ENCODE measurements at places on chromosomes 16 and 17.

DNA sequence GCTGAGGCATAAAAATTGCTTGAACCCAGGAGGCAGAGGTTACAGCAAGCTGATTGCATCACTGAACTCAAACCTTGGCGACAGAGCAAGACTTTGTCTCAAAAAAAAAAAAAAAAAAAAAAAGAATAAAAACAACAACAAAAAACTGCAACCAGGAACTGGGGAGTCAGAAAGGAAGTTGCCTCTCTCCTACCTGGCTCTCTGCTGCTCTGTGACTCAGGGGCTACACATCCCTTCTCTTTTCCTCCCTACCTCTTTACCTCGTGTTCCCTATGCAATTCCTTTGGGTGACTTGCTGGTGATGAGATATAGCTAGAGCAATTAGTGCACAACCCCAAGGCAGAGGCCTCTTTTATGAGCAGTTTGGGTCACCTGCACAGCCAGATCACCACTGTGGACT is 95.9 kb downstream of the ABCC1 start:
- DNase-seq, result no peak

- DNase-seq, result peak; percentile 66
Observed at GRCh38 chr17:2222901-2223616, 80.5 kb downstream of the SMG6 start.

DNA sequence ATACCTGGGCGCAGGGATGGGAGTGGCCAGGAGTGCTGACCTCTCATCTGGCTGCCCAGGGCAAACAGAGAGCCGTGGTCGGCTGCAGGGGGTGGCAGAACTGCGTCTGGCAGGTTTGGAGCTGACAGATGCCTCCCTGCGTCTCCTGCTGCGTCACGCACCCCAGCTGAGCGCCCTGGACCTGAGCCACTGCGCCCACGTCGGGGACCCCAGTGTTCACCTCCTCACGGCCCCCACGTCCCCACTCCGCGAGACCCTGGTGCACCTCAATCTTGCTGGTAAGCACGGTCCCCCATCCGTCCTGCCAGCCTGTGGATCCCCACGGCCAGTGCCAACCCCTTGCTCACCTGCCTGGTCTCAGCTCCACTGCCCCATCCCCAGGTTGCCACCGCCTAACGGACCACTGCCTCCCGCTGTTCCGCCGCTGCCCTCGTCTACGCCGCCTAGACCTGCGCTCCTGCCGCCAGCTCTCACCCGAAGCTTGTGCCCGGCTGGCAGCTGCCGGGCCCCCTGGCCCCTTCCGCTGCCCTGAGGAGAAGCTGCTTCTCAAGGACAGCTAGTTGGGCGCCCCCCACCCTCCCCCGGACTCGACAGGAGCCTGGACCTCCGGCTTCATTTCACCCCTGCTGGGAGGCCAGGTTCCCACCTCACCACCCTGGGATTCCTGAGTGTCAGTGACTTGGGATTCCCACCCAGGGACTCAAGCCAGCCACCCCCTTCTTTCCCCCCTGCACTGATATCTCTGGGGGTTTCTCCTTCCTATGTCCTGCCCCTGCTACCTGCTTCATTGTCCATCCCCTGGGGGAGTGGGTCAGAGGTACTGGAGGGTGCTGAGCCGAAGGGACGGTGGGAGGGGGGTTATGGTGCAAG is 2.0 kb upstream of the ORAI3 start:
- DNase-seq, result peak; percentile 60

DNA sequence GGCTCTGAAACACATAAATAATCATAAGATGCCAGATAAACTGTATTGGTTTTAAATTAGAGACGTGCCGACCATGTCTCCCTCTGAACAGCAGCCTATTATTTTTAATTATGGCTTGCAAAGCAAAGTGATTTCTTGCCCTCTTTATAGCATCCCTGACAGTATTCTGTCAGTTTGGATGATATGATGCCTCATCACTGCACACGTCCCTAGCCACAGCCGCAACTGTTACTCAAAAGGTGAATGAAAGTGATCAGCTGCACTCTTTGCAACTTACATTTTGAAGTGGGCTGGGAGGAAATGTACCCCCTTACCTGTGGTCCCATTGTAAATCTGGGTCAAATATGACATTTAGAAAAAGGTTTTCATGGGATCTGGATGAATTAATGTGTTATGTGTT is 389.9 kb downstream of the MAF start:
- DNase-seq, result no peak

DNA sequence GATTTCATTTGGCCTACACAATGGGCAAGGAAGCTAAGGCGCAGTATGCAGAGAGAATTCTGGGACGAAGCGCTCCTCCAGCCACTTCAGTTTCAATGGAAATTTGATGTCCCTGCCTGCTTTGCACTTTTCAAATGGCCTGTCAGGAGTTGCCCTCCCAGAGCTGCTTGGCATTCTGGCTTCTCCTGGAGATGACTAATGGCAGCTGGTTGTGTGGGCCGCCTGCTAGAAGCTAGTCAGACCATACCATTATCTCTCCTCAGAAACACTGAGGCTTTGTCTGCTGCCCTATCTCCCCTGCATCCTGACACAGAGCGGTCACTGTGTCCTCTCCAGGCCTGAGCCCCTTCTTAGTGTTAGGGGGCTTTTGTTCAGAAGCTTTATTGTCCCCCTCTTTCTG is 180.1 kb downstream of the SPECC1 start:
- no peak for DNase-seq

DNA sequence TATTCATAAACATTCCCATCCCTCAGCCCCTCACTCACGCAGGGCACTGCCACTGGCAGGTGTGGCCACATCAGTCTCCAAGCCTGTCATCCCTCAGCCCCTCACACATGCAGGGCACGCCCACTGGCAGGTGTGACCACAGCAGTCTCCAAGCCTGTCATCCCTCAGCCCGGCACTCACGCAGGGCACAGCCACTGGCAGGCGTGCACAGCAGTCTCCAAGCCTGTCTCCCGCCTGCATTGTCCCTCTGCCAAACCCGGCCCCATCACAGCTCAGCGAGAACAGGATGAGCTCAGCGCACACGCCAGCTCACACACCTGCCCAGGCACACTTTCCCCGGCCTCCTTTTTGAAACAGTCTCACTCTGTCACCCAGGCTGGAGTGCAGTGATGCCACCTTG is 11.4 kb upstream of the KREMEN2 start:
- DNase-seq, result no peak

GRCh38 chr16:55283812-55284717 is 39.9 kb upstream of the IRX6 start:
- DNase-seq, result no peak
